ENCODE measurements at places on chromosomes 2 and 18.
A peak's percentile ranks its signal among the peaks of the same experiment; 100 is the strongest.

DNA sequence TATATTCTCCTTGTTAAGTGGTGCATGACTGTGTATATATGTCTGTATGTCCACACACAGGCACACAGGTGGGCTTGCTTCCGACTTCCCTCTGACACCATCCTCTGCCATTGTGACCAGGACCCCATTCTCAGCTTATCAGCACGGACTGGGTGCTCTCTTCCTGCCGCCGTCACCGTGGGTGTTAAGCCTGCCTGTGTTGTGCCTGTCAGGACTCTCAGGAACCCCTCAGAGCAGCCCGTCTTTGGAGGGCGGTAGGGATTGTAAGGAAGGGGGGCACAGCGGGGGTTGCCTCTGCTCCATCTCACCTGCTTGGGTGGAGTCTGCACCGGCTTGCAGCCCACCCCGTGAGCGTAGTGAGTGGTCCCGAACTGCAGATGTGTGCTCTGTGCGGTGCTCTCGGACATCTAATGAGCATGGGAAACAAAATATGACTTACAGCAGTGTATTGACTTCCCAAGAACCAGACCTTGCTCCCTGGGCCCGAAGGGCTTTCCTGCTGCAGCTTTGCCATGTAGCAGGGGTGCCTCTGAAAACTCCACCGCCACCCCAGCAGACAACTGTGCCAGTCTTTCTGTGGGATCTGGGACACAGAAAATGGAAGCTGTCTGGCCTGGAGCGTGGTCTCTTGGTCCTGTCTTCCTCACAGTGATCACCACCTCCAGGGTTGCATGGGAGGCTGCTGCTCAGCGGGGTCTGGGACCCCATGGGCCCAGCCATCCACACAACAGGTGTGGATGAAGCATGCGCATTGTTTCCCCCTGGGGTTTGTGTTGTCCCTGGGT lies 58.9 kb downstream of the SH3RF3 start:
- no peak for DNase-seq

GRCh38 chr2:189570570-189571031 lies 10.0 kb downstream of the SLC40A1 start:
- DNase-seq = no peak

GRCh38 chr2:85951351-85952067 lies 62.7 kb upstream of the ST3GAL5 start:
- DNase-seq = no peak

DNA sequence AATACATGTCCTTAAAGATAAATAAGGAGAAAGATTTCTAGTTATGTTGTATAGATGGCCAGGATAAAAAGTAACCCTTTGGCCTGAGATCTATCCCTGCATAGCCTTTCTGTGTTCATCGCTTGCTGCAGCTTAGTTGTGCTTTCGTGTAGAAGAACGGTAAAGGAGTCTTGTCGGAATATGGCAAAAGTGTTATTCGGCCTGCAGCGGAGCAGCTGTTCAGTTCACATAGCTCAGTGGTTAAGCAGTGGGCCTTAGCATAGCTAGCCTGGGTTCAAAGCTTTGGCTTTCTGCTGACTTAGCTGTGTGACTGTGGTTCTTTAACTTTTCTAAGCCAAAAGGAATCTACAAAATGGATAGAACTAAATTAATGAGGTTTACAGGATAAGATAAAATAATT lies 55.4 kb downstream of the MALT1 start:
- DNase-seq = no peak

DNA sequence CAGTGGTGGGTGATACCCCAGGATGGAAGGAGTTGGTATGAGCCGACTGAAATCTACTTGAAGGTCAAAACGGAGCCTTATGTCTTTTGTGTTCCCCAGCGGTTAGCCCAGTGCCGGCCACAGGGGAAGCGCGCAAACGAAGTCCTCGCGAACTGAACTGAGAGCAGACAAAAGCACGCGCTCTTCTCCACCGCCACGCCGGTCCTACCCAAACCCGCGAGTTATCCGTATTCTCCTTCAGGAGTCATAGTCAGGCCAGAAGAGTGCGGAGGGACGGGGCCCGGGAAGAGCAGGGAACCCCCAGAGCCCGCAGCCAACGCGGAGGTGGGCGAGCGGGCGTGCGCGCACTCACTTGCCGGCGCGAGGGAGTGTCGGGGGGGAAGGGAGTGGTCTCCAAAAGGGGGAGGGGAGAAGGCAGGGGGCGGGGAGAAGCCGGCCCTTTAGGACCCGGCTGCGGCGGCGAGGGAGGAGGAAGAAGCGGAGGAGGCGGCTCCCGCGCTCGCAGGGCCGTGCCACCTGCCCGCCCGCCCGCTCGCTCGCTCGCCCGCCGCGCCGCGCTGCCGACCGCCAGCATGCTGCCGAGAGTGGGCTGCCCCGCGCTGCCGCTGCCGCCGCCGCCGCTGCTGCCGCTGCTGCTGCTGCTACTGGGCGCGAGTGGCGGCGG lies at the start of gene IGFBP2:
IGFBP2 (plus strand) TSS at position 469 of the 664 bp plus-strand sequence; CDS start at position 573, 104 bp downstream.
- no peak for DNase-seq

- DNase-seq = no peak
Measured at GRCh38 chr2:28640260-28640907, 111.2 kb upstream of the PPP1CB start.

DNA sequence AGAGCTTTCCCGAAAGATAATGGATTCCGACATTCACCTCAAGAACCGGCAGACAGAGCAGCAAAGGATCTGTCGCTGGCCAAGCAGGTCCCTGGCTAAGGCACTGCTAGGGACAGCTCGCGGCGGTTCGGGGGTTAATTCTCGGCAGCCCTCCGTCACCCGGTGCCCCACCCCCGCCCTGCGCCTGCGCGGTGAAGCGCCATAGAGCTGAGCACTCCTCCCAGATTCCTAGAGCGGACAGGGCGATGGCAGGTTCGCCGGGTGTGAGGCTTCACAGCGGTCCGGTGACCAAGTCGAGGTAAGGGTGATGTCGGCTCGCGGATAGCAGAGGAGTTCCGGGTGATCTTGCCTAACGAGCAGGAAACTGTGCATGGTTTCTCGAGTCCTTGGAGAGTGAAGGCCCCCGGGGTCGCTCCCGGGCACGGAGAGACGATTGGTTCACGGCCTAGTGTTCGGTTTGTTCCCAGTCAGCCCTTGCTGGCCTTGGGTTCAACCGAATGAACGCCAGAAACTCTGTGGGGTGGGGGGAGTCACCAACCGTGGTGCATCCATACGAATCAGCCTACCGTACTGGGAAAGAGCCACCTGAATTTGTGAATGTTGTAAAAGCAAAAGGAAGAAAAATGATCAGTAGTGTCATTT lies at the start of gene ZSCAN30:
ZSCAN30 (minus strand) TSS at position 136 of the 642 bp plus-strand sequence. CDS start 25,877 bp downstream, outside the sequence.
- peak; percentile 77 for DNase-seq

GRCh38 chr2:119647440-119648169 lies 31.4 kb upstream of the TMEM177 start:
- DNase-seq = no peak

Measured in GM12892 (cell line).